ENCODE measurements at places on chromosomes 6 and 20. TPM values are rescaled to one million over a fixed set of nuclear protein-coding genes. Genes with fewer than 3 reads are reported as not detected.
A peak's percentile ranks its signal among the peaks of the same experiment; 100 is the strongest.

LGSN gene
- total RNA-seq, result 0.47 TPM

GRCh38 chr6:134663800-134664535, 285.9 kb downstream of the ALDH8A1 start:
- DNase-seq, result no peak

DNA sequence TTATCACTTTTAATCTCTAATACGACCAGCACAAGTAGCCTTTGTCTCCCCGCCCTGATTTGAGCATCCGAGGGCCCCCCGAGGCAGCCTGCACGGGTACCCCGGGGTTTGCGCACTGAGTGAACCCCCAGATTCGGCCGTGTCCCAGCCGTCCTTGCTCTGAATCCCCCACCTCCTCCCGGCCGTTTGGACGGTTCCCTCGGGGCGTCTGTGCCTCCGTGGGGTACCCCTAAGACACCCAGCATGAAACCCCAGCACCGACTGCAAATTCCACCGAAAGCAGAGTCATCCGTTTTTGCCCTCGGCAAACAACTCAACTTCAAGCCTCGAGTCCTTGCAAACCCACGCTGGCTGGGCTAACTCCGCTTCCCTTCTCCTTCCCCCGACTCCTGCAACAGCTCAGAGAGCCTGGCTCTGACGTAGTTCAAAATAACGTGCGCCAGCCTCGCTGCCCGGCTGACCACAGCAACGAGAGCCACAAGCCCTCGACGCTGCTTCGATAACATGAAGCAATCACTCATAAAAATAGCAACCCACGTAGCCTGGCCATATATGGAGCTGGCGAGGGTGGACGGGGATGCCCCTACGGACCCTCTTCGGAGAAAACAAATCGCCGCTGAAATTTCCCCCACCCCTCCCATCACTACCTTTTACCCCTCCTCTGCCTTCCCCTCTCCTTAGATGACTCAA, 764 bp upstream of the SNAP25 start:
- DNase-seq, result peak; percentile 61

GRCh38 chr6:16972535-16972934, 129.3 kb upstream of the STMND1 start:
- DNase-seq, result no peak

DNA sequence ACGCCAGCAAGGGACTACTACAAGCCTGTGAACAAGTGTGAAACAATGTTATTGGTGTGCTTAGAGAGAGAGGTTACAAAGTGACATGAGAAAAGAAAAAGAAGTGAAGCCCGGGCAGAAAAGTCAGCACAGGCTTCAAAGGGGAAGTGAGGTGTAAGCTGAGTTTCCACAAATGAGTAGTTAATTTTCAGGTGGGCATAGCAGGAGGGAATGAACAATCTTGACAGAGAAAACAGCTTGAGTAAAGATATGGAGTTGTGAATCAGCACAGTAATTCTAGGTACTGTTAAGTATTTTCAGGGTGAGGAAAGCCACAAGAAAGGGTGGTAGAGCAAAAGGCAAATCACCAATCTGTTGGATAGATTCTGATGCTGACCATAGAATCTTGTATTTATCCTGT, 4.3 kb downstream of the KCNQ5 start:
- no peak for DNase-seq

GRCh38 chr20:558117-558516, 14.5 kb upstream of the CSNK2A1 start:
- no peak for DNase-seq

DNA sequence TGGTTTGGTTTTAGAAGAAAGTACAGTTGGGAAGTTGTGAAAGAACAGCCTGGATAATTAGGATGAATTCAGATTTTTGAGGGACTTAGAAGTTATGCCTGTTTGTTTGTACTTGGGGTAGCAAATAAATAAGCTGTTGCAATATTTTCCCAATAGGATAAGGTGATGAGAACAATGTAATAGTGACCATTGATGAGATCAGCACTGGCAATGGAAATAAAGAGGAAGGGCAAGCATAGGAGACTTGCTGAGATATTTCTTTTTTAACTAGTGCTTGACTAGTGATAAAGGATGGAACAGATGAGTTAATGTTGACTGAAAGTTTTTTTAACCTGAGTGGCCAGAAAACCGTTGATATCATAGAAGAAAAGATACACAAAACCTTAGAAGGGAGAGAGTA, 498.8 kb downstream of the CDKAL1 start:
- DNase-seq, result no peak
